ENCODE measurements at places on chromosomes 12 and 14. TPM values are rescaled to one million over a fixed set of nuclear protein-coding genes. Genes with fewer than 3 reads are reported as not detected.

- H3K27ac ChIP-seq, result no peak overlapping the region
- no peaks in the 10 kb centered on the region for H3K27me3 ChIP-seq
- H3K36me3 ChIP-seq, result no peaks in the 10 kb centered on the region
- no peak for DNase-seq
- no peak overlapping the region for H3K4me3 ChIP-seq
These were observed 68.5 kb upstream of the FUT8 start for GRCh38 chr14:65344011-65344410.

C3AR1 gene
- total RNA-seq, result 0.06 TPM

GRCh38 chr14:47120645-47121044 is 469.1 kb upstream of the RPL10L start:
- no peak for DNase-seq
- H3K27ac ChIP-seq, result no peak overlapping the region
- H3K27me3 ChIP-seq, result no peaks in the 10 kb centered on the region
- H3K36me3 ChIP-seq, result no peaks in the 10 kb centered on the region
- no peaks in the 10 kb centered on the region for H3K4me1 ChIP-seq

GRCh38 chr12:107395817-107396216 is 289.8 kb upstream of the PWP1 start:
- no peaks in the 10 kb centered on the region for H3K36me3 ChIP-seq
- H3K4me1 ChIP-seq, result peaks cover 2% of the 10 kb centered on the region
- DNase-seq, result no peak
- no peak overlapping the region for H3K4me3 ChIP-seq

INSM2 gene
- total RNA-seq, result 0.38 TPM

DNA sequence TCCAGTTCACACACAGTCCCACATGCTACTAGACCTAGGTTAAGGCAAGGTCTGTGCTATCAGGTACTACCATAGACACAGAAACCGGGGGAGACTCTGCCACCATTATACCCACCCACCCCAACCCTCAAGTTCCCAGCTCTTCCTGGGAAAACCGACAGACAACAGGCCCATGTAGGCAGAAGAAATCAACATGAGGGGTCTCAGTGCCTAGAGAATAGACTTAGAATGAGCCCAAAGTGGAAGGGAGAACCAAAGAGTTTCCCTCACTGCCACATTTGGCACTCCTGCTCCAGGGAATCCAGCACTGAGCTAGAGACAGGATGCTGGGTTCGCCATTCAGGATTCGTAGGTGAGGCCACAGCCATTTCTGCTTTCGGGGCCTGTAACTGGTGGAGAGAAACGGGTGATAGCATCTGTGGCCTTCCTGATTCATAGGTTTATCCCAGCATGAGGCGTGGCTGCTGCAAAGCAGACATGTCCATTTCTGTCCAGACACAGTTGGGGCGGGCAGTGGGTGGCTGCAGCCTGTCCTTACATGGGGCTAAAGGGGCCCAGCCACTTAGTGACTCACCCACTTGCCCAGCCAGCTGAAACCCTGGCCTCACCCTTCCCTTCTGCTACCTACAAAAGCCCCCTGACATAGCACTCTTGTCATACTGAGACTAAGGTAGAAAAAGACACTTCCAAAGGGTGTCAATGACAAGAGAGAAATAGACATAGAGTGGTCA is 69.4 kb downstream of the IRF2BPL start:
- no peak overlapping the region for H3K27ac ChIP-seq
- peaks cover 42% of the 10 kb centered on the region for H3K4me1 ChIP-seq
- no peak overlapping the region for H3K4me3 ChIP-seq
- peak; percentile 49 for DNase-seq
- no peaks in the 10 kb centered on the region for H3K27me3 ChIP-seq

NINJ2 gene
- not detected for total RNA-seq

DNA sequence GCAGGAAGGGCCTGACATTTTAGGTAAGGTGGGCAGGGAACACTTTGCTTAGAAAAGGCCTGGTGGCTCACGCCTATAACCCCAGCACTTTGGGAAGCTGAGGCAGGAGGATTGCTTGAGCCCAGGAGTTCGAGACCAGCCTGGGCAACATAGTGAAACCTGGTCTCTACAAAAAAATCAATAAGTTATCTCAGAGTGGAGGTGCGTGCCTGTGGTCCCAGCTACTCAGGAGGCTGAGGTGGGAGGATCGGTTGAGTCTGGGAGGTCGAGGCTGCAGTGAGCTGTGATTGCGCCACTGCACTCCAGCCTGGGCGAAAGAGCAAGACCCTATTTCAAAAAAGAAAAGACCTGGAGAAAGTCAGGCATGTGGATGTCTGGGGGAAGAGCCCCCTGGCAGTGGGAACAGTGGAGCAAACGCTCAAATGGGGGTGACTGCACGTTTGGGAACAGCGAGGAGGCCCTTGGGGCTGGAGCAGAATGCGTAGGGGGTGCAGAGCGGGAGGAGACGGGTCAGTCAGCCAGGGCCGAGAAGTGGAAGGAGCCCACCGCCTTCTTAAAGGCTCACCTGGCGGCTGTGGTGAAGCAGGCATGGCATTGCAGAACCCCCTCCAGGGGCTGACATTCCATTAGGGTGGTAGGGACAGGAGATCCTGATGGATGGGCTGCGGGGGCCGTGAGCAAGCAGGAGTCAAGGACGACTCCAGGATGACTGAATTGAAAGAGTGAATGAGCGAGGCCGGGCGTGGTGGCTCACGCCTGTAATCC is 6.2 kb upstream of the KIF26A start:
- no peak for DNase-seq
- H3K4me1 ChIP-seq, result peaks cover 13% of the 10 kb centered on the region
- no peaks in the 10 kb centered on the region for H3K27me3 ChIP-seq
- H3K27ac ChIP-seq, result no peak overlapping the region
- H3K4me3 ChIP-seq, result no peak overlapping the region

DNA sequence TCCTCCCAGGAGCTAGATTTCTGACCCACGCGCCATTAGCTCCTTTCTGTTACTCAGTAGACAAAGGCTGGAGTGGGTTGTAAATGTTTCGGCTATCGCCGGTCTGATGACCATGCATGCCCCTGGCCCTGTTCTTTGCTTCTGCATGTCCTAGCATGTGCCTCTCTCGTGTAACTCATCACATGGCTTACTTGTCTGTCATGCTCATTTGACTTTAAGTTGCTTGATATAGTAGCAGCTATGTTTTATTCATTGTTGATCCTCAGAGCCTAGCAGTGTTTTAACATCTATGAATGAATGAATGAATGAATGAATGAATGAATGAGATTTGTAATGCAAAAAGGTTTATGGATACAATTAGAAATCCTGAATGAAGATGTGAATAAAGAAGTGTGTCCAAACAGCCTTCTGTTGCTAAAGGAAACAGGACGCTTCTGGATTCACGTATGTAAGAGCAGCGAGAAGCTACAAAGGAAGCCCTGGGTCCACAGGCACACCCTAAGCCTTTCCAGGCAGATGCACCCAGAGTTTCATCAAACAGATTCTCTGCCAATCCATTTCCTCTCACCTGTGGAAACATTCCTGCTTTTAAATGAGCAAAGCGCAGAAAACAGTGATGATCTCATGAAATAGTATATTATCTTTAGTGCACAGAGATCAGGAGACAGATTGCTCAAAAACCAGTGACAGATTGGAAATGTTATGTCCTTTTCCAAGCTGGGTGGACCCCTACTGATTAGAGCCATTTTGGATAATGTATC is 3.4 kb downstream of the GSG1 start:
- peaks cover 44% of the 10 kb centered on the region for H3K4me1 ChIP-seq
- peak overlapping the region; percentile 92 for H3K27ac ChIP-seq
- peak overlapping the region; percentile 70 for H3K4me3 ChIP-seq
- peak; percentile 37 for DNase-seq
- H3K36me3 ChIP-seq, result no peaks in the 10 kb centered on the region
- H3K27me3 ChIP-seq, result no peaks in the 10 kb centered on the region

DNA sequence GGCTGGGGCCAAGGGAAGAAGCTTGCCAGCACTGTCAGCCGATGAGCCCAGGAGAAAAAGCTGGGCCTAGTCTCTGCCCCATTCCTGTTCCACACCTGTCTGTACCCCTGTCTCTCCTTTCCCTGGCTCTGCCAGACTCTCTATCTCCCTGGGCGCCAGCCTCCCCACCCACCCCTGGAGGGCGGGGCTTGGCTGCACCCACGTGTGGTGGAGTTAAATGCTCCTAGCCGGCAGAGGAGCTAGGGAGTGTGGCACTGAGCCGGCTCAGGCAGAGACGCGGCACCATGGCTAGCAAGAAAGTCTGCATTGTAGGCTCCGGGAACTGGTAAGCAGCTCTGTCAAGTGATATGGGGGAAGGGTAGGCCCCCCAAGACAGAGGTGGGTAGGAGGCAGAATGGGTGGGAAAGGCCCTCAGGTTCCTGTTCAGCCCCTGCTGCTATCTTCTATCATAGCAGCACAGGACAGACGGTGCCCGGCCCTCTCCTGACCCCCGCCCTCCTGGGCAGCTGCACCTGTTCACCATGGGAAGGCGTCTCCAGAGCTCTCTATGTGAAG is at the start of gene GPD1:
GPD1 (plus strand) TSS at position 242 of the 555 bp plus-strand sequence; CDS start at position 285, 43 bp downstream.
- H3K36me3 ChIP-seq, result peaks cover 23% of the 10 kb centered on the region
- H3K27ac ChIP-seq, result no peak within 1 kb of the TSS
- H3K27me3 ChIP-seq, result no peaks in the 10 kb centered on the region
- peak; percentile 73 for DNase-seq
- no peak within 1 kb of the TSS for H3K4me3 ChIP-seq

GRCh38 chr14:101184104-101184455 is 280.6 kb upstream of the RTL1 start:
- no peaks in the 10 kb centered on the region for H3K36me3 ChIP-seq
- no peaks in the 10 kb centered on the region for H3K27me3 ChIP-seq
- DNase-seq, result no peak
- no peak overlapping the region for H3K27ac ChIP-seq
- H3K4me1 ChIP-seq, result no peaks in the 10 kb centered on the region
- H3K4me3 ChIP-seq, result no peak overlapping the region

RASAL1 gene
- not detected for total RNA-seq

DNA sequence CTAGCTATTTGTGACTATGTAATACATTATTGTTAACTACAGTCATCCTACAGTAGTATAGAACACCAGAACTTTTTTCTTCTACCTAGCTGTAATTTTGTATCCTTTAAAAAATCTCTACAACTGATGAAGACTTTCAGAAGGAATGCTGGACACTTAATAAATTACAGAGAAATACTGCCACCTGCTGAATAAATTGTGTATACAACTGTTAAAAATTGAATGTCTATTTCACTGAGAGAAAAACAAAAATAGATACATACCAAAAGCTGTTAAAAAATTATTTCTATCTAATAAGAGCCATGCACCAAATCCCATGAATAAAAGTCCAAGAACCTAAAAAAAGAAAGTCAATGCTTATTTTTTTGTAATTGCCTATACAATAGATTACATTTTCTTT is 6.6 kb downstream of the TSPAN19 start:
- no peaks in the 10 kb centered on the region for H3K4me1 ChIP-seq
- H3K27ac ChIP-seq, result no peak overlapping the region
- H3K27me3 ChIP-seq, result no peaks in the 10 kb centered on the region

DNA sequence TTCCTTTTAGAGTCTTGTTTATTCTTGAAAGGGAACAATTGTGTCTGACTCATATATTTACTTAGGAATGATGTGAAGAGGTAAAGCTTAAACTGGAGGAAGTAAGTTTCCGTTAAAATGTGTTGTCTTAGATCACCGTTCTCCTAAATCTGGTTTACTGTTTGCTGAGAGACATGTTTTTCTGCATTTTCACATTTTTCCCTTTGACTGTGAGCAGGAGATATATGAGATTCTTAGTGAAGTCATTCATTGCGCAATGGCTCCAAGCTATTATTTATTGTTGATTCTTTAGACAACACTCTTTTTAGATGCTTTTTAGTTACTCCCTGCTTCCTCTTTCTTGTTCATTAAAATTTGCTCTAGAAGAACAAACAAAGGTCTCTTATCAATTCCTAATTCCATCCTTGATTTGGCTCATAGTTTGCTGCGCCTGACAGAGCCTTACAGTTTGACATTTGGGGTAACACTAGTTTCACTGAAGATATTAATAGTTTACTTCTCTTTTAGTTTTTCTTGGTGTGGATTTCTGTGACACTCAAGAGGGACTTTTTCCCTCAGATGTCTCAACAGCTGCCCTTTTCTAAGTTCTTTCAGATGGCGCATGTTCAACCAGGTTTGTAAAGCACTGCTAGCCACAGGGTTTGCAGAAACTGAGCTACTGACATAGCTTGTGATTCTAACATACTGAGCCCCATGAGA is 11.4 kb downstream of the CLECL1 start:
- H3K27ac ChIP-seq, result no peak overlapping the region
- no peak for DNase-seq
- no peaks in the 10 kb centered on the region for H3K4me1 ChIP-seq
- H3K27me3 ChIP-seq, result no peaks in the 10 kb centered on the region

DNA sequence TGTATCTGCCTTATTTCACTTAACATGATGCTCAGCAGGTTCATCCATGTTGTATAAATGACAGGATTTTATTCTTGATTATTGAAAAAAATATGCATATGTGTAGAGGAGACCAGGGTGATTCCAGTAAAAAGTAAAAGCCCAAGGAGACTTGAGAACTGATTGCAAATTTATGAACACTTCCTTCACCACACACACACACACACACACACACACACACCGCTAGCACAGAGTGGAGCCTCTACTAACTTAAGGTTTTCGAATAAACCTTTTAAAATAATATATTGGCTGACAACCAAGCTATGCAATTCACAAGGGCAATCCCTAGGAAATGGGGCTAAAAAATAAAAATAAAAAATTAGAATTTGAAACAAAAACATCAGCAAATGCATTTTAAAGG is 8.3 kb upstream of the KLRK1 start:
- H3K36me3 ChIP-seq, result no peaks in the 10 kb centered on the region
- no peak for DNase-seq
- no peaks in the 10 kb centered on the region for H3K27me3 ChIP-seq

TUNAR gene
- not detected for total RNA-seq

EFS gene
- 26.4 TPM for total RNA-seq

GRCh38 chr12:48002414-48002730 is 1.9 kb downstream of the COL2A1 start:
- peak overlapping the region; percentile 34 for H3K27ac ChIP-seq
- H3K4me3 ChIP-seq, result peak overlapping the region; percentile 61
- H3K4me1 ChIP-seq, result no peaks in the 10 kb centered on the region
- H3K36me3 ChIP-seq, result no peaks in the 10 kb centered on the region

Data from SJCRH30 (cell line).